ENCODE measurements at places on chromosomes 3 and 15.

DNA sequence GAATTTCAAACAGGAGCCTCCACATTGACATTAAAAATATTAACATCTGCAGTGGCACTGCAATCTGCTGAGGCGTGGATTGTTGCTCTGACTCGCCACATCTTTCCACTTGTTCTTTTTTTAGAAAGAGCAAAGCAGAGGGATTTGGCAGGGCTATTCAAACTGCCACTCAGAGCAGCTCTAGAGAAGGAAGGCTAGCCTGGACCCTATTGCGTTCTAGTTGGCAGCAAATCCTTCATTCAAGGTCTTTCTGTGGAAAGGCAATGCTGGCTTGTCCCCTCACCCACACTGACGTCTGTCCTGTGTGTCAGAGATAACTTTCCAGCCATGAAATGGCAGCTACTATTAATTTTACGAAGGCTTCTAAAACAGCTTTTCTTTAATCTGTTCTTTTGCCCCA, 483.2 kb upstream of the SGO1 start:
- no peak for DNase-seq

DNA sequence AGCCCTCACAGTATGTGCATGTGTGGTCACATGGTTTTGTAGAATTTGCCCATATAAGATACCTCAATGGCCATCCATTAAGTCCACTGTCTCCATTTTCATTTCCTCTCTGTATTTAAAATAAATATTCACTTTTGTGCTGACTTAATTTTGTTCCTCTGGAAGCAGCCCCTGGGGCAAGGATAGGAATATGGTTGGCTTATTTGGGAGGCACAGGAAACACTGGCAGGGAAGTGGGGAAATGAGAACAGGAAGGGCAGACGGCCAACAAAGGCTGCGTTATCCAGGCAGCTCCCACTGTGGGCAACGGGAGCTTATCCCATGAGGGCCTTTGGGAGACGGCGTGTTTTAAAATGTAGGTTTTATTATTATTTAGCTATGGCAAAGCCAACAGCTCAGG, 148.6 kb downstream of the SHQ1 start:
- no peak for DNase-seq

- DNase-seq, result no peak
Measured at GRCh38 chr3:124859025-124859424, 28.1 kb downstream of the ITGB5 start.

- DNase-seq, result peak; percentile 9
Measured at GRCh38 chr3:73848173-73848906, 223.6 kb upstream of the PDZRN3 start.

- DNase-seq, result no peak
Measured at GRCh38 chr15:42331235-42331634, 28.1 kb upstream of the CAPN3 start.

GRCh38 chr15:43526261-43526930, 9.0 kb downstream of the MAP1A start:
- no peak for DNase-seq

DNA sequence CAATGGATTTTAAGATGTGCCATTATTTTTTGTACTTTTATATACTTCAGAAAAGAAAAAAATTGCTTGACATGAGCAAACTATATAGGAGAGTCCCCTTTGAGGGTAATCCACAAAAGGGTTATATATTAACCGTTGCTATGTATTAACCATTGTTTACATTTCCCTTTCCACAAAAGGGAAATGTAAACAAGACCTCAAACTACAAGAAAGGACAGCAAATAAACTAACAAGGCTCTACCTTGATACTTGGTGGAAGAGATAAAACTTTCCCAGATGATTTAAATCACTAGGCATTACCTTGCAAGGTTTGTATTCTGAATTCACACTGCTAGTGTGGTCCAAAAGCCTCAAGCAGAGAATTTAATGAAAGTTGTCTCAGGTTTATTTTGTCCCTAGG, 616.3 kb upstream of the BCHE start:
- no peak for DNase-seq

GRCh38 chr3:196321162-196321561, 3.1 kb upstream of the DYNLT2B start:
- DNase-seq, result no peak

DNA sequence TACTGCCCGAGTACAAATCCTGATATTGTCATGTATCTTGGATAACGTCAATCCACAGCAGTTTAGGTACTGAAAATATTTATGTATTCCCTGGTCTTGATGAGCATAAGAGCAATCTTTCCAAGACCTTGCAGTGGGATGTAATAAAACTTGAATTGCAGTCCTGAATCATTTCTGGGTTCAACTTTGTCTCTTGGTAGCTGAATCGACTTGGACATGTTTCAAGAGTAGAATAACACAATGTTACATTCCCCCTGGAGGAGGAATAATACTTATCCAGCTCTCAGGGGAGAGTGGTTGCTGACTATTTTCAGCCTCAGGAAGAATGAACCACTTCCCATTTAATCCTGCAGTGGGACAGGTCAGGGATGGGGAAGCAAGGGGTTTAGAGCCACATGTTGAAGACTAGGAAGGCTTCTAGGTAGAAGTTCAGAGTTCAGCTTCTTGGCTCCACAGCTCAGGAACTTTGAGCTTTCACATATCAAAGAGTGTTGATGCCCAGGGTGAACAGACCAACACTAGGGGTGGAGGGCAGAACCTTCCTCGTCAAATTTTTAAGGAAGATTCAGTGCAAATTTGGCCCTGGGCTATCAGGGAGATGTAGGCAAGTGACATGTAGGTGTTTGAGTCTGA, 43.4 kb upstream of the GPD1L start:
- no peak for DNase-seq

- DNase-seq, result no peak
Measured at GRCh38 chr3:153614563-153614962, 452.5 kb downstream of the RAP2B start.

DNA sequence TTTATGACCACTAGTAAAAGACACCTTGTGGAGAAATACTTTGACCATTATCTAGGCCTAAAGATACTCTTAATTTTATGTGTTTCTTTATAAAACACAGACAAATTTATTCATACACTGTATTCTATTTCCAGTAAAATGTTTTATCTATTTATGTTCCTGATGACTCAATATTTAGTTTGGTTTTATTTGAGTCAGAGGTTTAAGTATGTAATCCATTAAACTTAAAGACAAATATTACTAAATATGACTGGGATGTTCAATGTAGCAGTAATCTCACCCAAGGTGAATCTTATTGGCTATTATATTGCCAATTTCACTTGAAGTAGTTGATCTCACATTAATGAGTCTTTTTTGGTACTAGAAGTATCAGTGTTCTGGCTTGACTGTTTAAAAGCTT, 799.7 kb downstream of the CADM2 start:
- DNase-seq, result no peak

GRCh38 chr3:10351013-10351735, 30.3 kb upstream of the SEC13 start:
- no peak for DNase-seq

- DNase-seq, result no peak
Measured at GRCh38 chr15:49927189-49927861, 191.7 kb downstream of the ATP8B4 start.

- no peak for DNase-seq
Measured at GRCh38 chr3:110881069-110881468, 190.5 kb upstream of the NECTIN3 start.

GRCh38 chr3:45864760-45865519, 21.4 kb upstream of the CCR9 start:
- DNase-seq, result no peak

DNA sequence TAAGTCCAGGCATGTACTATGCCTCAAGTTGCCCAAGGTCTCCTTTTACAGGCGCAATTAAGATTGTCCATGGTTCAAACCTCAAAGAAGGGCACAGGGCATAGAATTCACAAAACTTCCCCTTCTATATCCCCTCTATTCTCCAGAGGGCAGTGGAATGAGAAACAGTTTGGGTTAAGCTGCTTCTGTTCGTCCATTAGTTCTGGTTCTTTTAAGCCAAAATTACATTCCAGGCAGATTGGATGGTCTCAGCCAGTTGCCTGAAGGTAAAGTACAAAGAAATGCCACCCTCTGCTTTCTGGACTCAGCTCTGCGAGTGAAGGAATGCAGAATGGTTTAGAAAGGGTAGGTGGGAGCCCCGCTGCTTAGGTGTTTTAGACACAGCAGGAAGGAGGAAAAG, 200.7 kb downstream of the GREM1 start:
- DNase-seq, result no peak

DNA sequence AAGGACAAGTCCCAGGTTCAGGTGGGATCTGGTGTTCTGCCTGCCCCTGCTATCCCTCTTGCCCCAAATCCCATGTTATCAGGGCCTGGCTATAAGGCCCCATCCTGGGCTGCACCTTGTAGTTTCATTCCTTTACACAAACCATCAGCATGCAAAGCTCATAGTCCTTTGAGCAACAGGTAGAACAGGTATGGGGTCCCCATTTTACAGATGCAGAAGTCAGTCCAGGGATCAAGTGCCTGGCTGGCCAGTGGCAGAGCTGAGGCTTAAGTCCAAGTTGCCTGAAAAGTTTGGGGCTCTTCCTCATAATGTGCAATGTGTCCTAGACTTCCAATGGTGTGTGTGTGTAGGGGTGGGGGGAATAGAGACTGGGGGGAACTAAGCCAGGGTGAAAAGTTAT, 11.9 kb downstream of the RBPMS2 start:
- no peak for DNase-seq

GRCh38 chr3:156818890-156819289, 7.3 kb upstream of the LEKR1 start:
- DNase-seq, result no peak

DNA sequence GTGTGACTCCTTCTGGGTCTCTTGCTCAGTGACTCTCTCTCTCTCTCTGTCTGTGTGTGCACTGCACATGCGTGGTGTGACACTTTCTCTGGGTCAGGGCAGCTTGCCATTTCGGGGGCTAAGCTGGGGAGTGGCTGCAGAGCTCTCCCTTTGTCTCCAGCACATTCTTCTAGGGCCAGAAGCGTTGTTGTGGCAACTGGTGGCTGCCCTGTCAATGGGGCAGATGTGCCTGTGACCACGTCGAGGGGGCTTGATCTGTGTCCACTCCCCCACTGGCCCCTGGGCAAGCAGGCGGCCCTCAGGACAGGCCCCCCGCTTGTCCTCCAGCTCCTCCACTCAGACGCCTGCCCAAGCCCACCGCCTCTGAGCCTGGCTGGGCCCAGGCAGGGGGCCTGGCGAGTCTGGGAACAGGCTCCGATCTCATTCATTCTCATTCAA, 67.8 kb downstream of the WNT7A start:
- DNase-seq, result no peak

- no peak for DNase-seq
Measured at GRCh38 chr15:70254311-70254869, 156.7 kb upstream of the TLE3 start.

GRCh38 chr3:41137686-41138111, 61.6 kb upstream of the CTNNB1 start:
- no peak for DNase-seq

GRCh38 chr3:45978006-45978761, 17.4 kb downstream of the FYCO1 start:
- DNase-seq, result no peak

DNA sequence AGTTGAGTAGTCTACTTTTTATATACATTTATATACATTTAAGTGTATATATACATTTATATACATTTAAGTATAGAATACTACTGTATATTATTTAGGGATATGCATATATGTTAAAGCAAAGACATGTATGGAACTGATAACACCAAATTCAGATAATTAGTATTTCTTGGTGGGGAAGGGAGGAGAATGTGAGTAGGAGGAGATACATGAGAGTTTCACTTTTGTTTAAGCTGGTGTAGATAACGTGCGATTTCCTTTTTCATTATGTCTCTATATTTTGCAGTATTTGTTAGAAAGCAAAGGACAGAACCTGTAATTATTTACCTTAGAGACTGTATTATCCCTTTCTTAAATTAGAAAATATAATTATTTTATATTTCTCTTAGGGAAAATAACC, 16.6 kb upstream of the NIT2 start:
- DNase-seq, result no peak

- DNase-seq, result no peak
Measured at GRCh38 chr3:197471221-197472010, 84.4 kb downstream of the BDH1 start.

DNA sequence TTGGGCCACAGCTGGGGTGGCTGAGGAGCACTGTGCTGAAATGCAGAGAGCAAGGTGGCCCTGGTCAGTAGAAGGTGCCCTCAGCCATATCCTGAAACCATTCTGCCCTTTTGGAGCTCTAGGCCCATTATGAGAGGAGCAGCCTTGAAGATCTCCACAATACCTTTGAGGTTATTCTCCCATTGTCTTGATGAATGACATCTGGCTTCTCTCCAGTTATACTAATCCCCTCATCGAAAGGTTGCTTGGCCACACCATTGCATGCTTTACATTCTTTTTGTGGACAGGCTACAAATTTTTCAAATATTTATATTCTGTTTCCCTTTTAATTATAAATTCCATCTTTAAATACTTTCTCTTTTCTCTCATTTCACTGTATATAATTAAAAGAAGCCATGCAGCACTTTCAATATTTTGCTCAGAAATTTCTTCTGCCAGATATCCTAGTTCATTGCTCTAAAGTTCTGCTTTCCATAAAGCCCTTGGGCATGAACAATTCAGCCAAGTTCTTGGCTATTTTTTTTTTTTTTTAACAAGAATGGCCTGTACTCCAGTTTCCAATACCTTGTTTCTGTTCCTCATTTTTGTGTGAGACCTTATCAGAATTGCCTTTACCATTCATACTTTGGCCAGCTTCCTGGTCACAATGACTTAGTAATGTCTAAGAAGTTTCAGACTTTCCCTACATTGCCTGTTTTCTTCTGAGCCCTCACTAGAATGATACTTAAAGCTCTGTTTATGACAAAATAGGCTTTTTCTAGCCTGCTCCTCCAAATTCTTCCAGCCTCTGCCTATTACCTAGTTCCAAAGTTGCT, 138.9 kb upstream of the SGO1 start:
- DNase-seq, result no peak

- peak; percentile 33 for DNase-seq
Measured at GRCh38 chr3:148006508-148006907, 597.3 kb downstream of the ZIC1 start.

- DNase-seq, result no peak
Measured at GRCh38 chr3:24476871-24477656, 17.6 kb downstream of the THRB start.

GRCh38 chr15:39054128-39054732, 489.6 kb upstream of the RASGRP1 start:
- no peak for DNase-seq

GRCh38 chr15:100559330-100559729, 30.6 kb upstream of the CERS3 start:
- no peak for DNase-seq

DNA sequence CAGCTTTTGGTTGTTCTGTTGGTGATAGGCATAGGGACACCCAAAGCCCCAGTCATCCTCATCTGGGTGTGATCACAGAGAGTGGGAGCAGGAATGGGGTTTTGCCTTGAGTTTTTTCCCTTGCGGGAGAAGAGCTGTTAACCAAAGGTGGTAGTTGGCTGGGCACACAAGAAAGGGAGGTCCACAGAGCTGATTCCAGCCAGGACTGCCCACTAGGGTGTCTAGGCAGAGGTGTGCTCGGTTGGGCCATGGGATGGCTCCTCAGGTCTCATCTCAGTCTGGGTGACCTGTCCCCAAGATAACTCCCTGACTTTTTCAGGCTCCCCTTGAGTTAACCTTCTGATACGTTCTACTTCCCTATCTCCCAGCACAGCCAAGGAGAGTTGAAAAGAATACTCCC, 134.8 kb downstream of the PDE8A start:
- no peak for DNase-seq

All from smooth muscle cell of the brain vasculature (primary cell).